ENCODE measurements at places on chromosomes 3 and 15.

DNA sequence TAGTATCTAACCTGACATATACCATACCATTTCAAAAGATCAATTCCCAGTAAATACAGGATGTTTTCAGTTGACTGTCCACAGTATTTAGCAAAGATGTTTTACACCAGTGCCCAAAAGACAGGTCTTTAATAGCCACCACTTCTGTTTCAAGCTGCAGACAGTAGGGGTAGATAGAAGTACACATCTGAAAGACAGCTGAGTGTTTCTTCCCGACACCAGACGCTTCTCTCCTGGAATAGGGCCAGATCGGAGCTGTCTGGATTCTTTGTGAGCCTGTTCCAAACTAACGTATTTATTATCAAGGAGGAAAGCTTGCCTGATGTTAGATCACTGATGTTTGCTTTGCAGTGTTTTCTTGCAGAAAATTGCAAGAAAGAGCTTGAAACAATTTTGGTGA is 136.1 kb upstream of the RBMS3 start:
- no peak for DNase-seq

DNA sequence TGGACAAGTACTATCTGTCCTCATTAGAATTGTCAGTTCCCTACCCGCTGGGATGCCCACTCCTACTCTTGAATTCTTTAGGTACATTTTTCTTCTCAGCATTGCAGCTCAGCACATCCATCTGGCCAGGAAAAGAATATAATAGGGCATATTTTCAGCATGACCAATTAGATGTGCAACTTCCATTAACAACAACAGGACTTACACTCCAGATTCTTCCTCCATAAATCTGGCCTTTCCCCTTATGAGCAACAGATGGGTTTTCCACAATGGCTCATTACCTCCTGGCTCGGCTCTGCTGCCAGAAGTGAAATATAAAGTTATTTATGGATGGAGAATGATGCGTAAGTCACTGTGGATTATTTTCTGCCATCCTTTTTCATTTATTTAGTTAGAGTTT is 443.8 kb upstream of the TGFBR2 start:
- no peak for DNase-seq

- no peak for DNase-seq
These were observed 215.1 kb downstream of the SHQ1 start for GRCh38 chr3:72633121-72633520.

DNA sequence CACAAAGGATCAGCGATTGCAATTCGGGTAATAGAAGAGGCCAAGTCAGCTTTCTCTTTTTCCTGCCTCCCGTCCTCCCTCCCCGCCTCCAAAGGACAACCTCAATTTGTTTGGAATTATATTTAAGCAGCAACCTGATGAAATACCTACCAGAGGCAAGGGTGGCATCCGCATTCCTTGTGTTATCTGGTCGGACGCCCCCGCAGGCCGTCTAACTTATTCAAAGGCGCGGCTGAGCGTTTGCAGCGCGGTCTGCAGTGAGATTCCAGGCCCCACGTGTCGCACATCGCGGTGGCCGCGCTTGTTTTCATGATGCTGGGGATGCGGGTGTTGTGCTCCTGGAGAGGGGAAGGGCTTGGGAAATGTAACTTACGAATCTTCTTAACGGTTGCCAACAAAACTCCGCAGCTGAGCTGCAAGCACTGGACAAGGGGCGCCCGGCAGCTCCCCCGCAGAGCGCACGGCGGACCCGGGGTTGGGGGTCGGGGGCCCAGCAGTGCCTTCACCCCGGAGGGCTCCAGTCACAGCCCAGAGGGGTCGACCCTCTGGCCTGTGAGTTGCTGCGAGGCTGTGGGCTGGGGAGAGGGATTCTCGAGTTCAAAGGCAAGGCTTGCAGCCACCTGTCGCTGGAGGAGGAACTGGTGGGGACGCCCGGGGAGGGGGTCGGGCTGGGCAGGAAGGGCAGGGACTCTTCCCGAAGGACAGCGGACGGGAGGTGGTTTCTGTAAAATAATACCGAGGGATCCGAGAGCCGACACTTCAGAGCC is 20.5 kb upstream of the RGMA start:
- DNase-seq, result no peak

DNA sequence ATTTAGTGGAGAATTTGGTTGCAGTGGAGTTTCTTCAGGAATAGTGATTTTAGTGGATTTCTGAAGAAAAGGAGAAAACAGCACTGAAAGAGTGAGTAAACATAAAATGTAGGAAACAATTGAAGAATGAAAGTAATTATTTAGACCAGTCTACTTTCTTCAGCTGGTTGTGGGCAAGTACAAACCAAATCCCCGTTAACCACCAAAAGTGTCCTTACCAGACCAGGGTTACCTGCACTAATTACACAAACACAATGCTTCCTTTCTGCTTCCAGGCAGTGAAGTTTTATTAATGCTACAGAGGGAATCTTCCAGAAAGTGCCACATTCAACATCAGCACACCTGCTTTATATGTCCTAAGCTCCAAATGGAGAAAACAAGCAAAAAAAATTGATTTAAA is 248.0 kb upstream of the TBC1D5 start:
- no peak for DNase-seq

DNA sequence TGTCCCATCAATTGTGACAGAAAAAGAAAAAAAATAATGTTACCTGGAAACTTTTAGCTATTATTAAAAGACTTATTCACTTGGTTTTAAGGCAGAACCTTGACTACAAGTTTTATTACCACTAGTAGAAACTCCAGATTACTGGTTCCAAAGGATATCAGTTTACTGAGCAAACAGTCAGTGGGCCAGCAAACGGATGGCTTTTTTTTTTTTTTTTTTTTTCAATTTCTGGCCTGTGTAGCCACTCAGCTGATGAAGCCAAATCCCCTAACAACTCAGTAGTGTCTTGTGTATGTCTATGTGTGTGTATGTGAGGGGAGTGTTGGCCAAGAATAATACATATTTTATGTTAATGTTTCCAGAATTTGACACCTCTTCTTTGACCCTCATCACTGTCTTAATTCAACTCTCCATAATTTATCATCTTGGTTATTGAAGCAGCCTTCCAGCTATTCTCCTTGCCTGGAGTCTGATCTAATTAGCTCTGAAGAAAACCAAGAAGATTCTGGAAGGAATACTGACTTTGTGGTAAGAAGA is 724.9 kb downstream of the NSUN3 start:
- no peak for DNase-seq

GRCh38 chr15:41950127-41950483 is 22.3 kb downstream of the EHD4 start:
- no peak for DNase-seq

GRCh38 chr3:40055361-40055760 is 246.0 kb downstream of the MYRIP start:
- DNase-seq, result no peak

DNA sequence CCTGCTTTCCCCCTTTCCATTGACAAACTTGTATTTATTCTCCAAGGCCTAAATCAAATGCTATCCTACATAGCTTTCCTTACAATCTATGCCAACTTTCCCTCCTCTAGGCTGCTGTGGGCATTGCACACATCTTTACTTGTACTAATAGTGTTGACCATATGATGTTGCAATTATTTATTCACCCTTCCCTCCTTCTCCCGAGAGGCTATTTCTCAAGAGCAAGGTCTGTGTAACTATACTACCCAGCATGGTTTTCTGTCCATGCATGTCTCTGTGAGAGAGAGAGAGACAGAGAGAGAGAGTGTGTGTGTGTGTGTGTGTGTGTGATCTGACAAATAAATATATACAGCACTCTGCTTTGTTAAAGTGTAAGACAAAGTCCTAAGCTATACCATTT is 63.8 kb downstream of the GTPBP8 start:
- DNase-seq, result no peak

DNA sequence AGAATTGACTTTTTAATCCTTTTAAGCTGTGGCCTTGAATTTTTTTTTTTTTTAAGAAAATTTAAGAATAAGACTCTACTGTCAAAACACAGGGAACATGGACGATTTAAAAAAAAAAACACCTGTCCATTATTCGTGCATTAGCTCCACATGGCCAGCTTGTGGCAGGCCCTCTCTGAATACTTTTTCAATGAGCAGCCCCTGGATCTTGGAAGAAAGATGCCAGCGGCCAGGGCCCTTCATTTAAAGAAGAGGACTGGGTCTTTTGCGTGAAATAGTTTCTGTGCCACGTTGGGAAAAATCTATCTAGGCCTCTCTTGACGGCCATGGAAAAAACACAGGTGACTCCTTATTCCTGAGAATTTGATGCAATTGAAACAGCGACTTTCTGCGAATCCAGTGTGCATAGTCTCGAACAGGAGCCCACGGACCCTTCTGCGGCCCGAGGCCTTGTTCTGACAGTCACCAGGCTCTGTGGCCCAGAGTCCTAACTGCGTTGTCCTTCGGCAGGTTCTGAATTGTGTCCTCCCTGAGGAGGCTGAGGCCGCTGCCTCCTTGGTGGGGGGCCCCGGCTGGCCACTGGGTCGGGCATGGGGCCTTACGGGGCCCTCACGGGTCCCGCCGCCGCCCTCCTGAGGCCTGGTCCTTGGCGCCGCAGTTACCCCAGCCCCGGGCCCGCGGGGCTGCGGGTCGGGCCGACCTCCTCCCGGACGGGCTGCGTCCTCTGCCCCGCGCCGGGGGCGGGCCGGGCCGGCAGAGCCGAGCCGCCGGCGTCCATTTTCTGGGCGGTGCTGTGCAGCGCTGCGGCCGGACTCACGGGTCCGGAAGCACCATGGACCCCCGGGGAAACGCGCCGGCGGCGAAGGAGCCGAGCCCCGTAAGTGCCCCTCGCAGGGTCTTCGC is 33.5 kb downstream of the ZBTB38 start:
- no peak for DNase-seq

DNA sequence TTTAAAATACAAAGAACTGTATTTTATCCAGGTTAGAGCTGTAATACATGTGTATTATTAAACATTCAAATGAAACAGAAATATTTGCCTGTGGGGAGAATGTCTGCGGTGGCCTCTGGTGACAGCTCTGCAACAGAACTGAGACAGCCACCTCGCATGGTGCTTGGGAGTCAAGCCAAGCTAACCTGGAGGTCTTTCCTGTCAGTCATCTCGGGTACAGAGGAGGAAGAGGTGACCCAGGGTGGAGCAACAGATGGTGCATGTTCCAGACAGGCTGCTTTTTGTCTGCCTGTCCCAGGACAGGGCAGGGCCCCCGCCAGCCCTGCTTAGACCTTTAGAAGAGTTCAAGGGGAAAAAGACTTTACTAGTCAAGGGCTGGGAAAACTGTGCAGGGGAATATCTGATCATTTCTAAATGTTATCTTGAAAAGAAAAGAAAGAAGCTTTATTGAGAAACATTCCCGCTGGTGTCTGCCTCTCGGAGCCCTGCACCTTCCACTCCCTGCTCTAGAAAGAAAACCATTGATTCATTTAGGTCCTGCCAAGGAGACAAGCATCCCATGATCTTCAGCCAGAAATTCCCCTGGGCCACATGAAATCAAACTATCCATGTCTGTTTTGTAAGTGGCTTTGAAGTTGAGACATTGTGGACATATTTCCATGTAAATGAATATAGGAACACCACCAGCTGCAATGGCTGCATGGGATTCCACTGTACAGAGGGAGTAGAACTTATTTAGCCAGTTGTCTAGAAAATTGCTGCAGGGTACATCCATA is 5.5 kb upstream of the NR2E3 start:
- DNase-seq, result no peak

DNA sequence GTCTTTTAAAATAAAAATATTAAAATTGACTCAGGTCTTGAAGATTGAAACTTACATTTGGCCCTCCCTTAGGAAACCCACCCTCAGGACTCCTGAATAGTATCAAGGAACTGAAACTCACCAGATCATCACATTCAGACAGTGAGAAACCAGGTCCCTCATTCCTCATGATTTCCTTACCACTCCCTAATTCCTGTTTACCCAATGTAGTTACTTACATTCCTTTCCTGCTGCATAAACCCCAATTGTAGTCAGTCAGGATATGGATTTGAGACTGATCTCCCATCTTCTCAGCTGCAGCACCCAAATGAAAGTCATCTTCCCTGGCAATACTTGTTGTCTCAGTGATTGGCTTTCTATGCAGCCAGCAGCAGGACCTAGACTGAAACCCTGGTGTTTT is 8.6 kb downstream of the ATP13A4 start:
- DNase-seq, result no peak

DNA sequence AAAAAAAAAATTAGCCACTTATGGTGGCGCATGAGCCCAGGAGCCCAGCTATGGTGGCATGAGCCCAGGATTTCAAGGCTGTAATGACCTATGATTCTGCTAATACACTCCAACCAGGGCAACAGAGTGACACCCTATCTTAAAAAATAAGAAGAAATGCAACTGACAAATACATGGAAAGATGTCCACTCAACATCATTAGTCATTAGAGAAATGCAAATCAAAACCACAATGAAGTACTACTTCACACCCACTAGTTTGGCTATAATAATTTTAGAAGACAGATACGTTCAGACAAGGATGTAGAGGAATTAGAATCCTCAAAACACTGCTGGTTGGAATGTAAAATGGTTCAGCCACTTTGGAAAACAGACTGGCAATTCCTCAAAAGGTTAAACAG is 10.5 kb downstream of the PRKAR2A start:
- no peak for DNase-seq

- no peak for DNase-seq
These were observed 241.8 kb downstream of the FOXP1 start for GRCh38 chr3:71341721-71342120.

DNA sequence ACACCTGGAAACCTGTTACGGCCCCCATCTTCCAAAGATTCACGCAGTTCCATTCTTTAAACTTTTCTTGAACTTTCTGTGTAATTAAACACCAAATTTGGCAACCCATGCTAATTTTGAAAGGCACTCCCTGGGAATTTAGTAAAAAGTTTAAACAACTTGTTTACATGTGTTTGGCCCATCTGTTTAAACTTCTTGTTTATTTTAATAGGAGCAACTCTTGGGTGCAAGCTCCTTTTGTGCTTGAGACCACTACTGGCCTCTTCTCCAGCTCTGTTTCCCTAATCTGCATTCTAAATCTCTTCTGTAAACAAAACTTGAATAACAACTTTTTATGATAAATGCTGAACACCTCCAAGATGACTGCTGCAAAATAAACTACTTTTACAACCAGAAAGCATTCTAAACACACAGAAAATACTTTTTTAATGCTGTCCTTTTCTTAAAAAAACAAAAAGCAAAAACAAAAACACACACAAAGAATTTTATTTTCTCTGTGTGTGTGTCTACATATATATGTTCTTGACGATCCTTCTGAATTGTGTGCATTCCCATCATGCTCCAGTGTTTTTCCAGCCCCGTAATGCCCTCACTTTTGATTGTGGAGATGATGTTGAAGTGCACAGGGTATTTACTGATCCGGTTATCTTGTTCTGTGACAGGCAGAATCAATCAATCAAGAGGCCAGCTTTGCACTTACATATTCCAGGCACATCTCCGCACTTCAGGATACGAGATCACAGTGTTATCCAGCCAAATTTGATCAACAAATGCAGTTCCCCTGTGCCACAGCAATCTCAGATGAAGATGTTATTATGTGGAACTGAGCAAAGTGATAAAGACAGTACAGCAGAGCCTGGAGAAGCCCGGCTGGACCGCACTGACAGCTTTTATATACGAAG is 416.9 kb downstream of the FOXP1 start:
- no peak for DNase-seq

- DNase-seq, result no peak
These were observed 46.2 kb upstream of the FILIP1L start for GRCh38 chr3:100160521-100160920.

DNA sequence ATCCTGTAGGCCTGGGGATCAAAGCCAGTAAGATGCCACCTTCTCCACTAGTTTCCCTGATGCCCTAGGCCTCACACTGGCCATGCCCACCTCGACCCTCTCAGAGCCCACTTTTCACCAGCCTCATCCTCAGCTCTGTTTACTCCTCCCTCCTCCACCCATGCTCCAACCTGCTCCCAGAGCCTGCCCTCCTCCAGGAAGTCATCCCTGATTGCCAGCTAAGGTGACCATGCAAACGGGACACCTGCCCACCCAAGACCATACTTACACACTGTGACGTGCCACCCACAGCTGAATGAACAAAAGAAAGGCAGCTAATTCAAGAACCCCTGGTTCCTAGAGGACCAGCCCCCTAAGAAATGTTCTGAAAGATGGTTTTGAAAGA is 9.1 kb downstream of the PLCD1 start:
- peak; percentile 37 for DNase-seq

Data from breast epithelium (tissue), 4 donors.